ENCODE measurements at places on chromosomes 4 and X.

DNA sequence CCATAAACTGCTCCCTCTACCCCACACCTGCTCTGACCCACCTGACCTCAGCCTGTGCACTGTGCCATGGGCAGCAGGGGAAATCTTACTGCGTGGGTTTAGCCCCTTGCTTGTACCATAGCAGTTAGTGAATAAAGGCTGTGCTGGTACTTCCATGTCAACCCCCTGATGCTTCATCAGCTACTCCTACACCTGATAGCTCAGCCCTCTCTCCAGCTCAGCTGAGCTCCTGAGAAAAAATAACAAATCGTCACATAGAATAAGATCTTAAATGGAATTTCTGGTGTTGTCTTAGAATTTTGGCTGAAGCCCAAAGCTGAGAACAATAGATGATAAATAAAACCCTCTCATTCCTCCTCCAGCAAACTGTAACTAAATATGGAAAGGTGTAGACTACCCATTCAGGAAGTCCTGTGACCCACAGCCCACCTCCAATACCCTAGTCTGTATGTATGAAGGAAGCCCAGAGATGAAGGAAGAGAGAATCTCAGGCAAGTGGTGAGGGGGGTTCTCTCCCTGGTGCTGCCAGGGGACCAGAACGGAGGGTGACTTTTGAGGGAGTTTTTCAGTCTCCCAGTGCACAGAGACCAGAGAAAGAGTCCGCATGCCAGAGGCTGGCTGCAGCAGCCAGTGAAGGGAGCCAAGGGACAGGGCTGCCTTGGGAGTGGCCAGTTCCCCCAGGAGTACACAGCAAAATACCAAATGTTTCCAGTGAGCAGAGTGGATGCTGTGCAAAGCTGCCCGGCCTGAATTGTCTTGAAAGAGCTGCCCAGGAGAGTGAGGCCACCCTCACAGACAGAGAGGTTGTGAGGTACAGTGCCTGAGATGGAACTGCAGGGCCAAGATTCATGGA is 227.3 kb downstream of the QDPR start:
- no peak for DNase-seq

DNA sequence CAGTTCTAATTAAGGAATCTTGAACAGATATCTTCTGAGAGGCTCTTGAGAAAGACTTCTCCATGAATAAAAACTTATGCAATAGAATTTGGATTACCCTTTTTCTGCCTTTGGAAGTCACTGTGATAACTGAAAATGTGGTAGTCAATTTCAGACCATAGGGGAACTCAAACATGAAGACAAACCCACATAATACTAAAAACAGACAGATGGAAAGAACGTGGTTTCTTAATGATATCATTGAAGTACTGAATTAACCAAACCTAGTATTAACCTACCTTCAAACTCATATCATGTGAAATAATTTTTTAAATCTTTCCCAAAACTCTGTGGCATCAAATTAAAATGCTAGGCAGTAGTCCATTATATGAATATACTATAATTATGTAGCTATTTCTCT is 153.5 kb downstream of the CAMK2D start:
- no peak for DNase-seq

GRCh38 chr4:177769155-177769554 is 326.9 kb upstream of the AGA start:
- no peak for DNase-seq

- no peak for DNase-seq
Measured at GRCh38 chrX:47217121-47217851, 1.2 kb upstream of the CDK16 start.

DNA sequence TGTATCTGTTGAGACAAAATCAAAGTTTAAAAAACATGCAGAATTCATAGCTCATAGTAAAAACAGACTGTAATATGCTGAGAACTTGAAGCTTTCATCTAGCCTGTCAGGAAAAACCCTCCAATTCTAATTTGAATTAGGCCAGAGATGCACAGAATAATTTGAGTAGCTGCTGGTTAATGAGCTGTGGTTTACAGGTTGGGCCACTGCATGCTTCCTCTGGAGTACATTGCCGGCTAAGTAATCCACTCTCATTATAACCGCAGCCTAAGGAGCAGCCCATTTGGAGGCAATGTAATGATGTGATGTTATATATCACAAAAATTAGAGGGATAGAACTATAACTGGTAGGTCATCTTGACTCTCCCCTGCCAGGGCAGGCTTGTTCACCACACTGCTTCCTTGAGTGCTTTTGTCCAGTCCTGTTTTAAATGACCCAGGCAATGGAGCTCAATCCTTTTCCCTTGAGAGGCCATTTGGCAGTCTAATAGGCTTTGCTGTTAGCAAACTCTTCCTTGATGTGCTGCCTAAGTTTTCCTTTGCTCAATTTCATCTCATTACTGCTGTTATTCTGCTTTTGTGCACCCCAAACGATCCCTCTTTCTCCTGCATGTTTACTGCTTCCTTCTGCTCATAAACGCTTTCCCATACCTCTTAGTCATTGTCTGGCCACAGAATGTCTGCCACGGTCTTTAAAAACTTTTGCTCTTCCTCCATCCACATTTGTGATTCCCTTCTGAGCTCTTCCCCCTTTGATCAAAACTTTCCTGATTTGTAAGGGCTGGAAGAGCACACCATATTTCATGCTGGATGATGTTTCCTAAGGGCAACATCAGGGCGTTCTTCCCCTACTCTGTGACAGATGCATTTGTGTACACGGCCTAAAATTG is 230.9 kb downstream of the C4orf33 start:
- no peak for DNase-seq

GRCh38 chr4:175504318-175504717 is 307.7 kb downstream of the GPM6A start:
- DNase-seq = no peak

DNA sequence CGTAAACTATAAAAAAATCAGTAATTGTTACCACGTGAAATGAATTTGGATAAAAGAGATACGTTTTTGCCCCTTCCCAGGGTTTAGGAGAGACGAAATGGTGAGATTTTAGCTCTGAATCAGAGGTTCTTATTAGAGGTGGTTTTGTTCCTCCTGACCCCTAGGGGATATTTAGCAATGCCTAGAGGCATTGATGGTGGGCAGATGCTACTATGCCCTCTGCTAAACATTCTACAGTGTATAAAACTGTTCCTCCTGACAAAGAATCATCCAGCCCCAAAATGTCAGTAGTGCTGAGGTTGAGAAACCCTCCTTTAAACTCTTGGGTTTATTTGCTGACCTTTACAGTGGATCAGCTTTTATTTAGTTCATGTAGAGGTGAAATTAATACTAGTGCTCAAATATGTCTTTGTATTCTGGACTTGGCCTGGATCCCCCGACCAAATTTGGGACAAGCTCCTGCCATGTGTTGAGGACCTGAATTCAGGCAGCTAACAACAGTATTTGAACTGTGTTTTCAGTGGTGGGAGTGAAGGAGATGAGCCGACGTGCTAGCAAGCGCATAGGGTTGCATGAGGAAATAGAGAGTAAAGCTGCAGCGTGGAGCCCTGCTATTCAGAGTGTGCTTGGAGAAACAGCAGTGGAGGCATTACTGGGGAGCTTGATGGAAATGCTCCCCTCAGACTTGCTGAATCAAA is 126.1 kb downstream of the PTTG2 start:
- no peak for DNase-seq

DNA sequence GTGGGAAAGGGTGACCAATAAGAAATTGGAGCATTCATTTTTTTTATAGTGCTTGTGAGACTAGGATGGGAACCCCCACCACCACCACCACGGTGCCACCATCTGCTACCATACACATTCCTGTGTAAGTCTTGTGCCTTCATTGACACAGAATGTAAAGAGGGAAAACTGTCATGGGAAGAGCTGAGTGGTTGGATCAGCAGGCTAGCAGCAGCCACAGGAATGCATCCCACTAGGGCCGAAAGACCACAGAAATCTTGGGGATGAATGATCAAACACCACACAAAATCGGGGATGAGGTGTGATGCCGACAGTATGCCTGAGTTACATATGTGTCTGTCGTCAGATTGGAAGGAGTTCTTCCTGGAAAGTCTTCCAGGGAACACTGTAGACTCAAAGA is 69.2 kb downstream of the SRPX start:
- DNase-seq = no peak

DNA sequence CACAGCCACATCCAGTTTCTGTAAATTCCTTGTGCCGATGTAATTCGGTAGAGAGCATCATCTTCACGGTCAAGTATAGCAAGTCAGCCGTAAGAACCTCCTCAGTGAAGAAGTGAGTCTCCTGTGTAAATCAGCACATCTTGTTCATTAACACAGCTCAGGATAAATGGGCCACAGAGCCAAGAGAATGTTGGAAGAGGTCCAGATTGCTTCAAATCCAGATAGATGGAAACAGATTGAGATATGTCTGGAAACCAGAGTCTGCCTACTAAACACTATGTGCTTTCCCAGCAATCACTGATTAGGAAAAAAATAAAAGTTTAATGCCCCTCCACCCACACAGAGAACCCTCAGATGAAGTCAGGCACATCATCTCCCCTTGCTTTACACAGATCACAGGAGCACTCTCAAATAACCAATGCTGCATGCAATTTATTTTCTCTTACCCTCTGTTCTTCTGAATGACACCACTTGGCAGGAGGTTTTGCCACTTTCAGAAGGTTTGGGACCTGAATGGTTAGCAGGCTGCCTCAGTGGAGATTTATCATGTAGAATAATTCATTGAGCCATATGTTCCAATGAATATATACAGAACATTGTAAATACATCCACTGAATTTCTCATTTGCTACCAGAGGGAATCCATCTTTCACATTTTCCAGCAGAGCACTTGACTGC is 357.7 kb downstream of the C4orf33 start:
- DNase-seq = no peak

DNA sequence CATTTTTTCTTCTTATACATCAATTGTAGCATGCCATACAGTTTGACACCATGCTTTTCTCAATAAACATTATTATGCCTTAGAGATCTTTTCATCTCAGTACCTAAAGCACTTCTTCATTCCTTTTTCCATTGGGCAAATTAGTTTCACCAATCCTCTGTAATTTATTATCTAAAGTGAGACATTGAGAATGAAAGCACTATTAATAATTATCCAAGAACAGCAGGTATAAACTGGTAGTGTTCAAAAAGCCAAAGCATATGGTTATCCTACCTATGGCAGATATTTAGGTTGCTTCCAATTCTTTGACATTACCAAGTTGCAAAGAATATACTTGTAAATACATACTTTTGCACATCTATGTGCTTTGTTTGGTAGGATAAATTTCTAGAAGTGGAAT is 15.6 kb downstream of the LAMTOR3 start:
- DNase-seq = no peak

DNA sequence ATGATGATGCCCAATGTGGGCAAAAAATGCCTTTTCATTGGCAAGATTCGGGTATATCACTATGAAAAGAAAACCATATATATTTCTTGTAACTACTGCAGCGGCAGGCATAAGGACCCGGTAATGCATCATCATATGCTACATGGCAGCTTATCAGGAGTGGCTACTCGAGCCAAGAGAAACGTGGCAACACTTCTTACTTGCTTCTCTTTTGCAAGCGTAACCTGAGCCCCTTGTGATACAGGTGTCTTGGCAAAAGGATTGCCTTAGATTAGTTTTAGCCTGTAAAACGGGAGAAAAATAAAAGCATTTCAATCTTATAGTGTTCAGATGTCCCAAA is 280.3 kb downstream of the SPRY1 start:
- no peak for DNase-seq

DNA sequence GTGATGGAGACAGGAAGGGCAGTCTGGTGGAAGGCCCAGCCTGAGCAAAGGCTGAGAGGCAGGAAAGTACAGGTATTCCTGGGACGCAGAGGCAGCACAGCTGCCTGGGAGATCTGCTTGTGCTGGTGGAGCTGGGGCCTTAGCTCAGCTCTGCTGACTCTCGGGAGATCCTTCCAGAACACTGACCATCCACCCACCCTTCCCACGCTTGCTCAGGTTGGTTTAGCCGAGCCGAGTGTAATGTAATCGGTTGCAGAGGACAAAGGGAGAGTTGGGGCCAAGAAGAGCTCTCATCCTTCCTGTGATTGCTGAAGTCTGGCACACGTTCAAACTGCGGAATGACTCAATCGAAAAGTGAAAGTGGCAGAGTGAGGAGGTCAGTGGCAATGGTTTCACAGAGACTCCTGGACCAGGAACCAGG is 43.1 kb upstream of the GPR78 start:
- no peak for DNase-seq

- no peak for DNase-seq
Measured at GRCh38 chrX:2965965-2966364, 36.8 kb upstream of the ARSD start.

DNA sequence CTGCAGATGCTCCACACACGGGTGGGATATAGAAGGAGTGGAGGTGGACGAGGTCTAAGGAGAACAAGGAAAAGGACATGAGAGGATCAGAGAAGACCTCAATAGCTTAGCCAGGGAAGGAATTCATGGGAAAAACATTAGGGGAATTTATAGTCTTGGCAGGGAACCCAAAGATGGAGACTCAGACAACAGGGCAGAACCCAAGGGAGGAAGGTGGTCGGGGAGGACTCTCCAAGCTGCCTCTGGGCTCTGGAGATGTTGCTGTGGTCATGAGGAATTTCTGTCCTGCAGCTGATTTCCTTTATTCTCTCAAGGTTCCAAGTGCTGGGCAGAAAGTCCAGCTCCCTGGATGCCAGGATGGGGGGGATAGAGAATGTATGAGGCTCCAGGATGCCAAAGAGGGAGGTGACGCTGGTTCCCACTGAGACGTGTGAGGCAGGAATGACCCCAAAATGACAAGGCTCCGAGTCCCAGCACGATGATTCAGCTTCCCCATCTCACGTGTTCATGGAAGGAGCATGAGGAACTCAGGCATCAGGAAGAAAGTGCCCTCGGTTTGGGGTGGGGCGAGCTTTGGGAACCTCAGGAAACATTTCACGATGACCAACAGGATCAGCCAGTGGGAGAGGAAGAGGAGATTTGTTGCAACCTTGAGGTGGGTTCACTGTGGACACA is 57.0 kb upstream of the PPP2R3B start:
- no peak for DNase-seq

- no peak for DNase-seq
Measured at GRCh38 chr4:950136-951020, 18.1 kb downstream of the TMEM175 start.

DNA sequence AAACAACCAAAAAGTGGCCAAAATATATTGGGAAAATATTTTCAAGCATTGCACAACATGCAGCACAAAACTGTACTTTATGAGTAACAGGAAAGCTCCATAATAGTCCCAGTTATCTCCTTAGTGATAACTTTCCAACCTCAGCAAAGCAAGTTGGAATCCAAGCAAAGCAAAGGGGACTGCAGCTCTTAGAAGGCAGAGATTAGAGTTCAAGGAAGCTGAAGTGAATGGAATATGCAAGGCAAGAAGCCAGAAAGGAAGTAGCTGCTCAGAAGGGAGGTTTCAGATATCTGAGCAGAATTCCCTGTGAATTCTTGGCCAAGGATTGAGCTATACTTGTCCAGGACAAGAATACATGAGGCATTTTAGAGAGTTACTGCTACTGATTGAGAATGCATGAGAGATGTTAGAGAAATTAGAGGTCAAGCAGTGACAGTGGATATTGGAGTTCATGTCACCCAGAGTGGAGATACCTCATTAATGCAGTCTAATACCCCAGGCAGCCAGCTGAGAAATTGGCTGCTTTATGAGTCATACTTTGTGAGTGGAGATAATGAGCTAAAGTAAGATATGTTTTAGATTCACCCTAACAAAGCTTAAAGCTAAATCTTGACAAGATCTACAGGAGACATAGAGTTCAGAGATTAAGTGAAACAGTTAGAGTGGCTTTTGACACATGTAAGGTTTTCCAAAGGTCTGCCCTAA is 102.8 kb downstream of the INPP4B start:
- DNase-seq = no peak

Data from stimulated activated CD8-positive, alpha-beta memory T cell treated with anti-CD3 and anti-CD28 coated beads, Interleukin-15, amount 100 ng/mL, for 24 hours (primary cell).